Activated naive CD8-positive, alpha-beta T cell treated with anti-CD3 and anti-CD28 coated beads, Interleukin-2, amount 50 U/mL, for 24 hours (primary cell): ENCODE measurements at places on chromosomes 3 and 15.

GRCh38 chr3:172467170-172467824, 19.0 kb upstream of the GHSR start:
- no peak for DNase-seq

- no peak for DNase-seq
Measured at GRCh38 chr3:44576613-44577012, 8.2 kb upstream of the ZNF660 start.

GRCh38 chr3:118987477-118987876, 47.2 kb downstream of the IGSF11 start:
- DNase-seq, result no peak

DNA sequence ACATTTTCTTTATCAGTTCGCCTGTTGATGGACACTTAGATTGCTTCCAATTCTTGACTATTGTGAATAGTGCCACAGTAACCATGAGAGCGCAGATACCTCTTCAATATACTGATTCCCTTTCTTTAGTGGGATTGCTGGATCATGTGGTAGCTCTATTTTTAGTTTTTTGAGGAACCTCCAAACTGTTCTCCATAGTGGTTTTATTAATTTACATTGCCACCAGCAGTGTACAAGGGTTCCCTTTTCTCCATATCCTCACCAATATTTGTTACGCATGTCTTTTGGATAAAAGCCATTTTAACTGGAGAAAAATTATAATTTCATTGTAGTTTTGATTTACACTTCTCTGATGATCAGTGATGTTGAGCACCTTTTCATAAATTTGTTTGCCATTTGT, 59.3 kb downstream of the RASA2 start:
- DNase-seq, result no peak

GRCh38 chr15:66938114-66938830, 127.1 kb upstream of the SMAD3 start:
- DNase-seq, result no peak

DNA sequence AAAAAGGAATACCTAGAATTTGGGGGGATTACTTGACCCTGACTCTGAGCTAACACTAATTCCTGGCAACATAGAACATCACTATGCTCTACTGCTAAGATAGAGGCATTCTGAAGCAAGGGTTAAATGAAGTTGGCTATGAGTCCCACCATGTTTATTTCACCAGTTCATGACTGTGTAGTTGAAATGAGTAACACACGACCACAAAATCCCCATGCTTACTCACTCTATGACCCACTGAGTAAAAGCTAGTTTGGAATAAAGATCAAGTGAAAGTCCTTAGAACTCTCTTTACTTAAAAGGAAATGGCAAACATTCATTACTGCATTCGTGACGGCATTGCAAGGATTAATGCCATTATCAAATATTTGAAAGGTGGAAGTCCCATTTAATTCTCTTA, 47.4 kb downstream of the MRPL46 start:
- no peak for DNase-seq

DNA sequence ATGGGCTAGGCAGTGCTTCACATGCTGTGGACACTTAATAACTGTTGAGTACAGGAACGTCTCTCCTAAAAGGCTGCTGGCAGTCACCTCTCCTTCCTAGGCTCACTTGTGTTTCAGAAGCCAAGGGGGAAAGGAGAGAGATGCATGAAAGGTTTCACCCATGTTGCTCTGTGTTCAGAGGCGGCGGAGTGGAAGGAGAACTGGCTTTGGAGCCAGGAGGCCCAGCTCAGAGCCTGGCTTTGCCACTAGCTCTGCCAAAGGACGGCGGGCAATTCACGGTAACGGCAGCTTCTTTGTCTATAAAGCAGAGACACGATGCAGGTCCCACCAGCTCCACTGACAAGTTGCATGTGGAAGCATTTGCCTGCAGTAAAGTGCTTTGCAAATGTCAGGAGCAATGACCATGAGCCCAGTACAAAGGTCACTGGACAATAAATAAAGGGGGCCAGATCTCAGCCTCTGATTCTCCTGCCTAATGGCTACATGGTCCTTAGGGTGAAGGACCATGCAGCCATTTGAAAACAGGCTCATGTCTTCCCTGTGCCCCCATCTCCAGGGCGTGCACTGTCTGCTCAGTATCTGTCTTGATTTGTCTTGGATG, 171.7 kb upstream of the TLE3 start:
- no peak for DNase-seq

GRCh38 chr3:165233501-165234195, 37.5 kb upstream of the SLITRK3 start:
- DNase-seq, result no peak

GRCh38 chr3:14266361-14266760, 87.7 kb downstream of the LSM3 start:
- no peak for DNase-seq

GRCh38 chr3:190077395-190078045, 43.2 kb downstream of the P3H2 start:
- DNase-seq, result no peak

DNA sequence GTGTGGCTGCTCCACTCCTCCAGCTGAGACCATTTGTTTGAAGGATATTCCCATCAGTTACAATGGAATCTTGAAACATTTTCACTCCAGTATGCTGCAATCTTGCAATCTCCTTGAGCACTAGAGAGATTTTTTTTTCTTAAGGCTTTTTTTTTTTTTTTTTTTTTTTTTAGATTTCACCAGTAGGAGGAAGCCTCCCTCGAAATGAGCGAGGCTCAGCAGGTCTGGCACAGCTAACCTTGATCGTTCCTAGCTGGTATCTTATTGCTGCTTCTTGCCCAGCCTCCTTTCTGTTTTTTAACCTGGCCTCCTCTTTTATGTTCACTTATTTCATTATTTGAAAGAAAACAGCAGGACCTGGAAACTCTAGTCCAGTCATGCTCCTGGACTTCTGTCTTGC, 48.1 kb downstream of the RAP2B start:
- no peak for DNase-seq

GRCh38 chr15:57554812-57555179, 36.9 kb upstream of the MYZAP start:
- no peak for DNase-seq

GRCh38 chr15:40918799-40919392, 10.2 kb upstream of the DLL4 start:
- DNase-seq, result no peak

GRCh38 chr3:15427182-15427880, at the start of the genes EAF1 and METTL6:
Gene EAF1, plus strand, starts transcription at chr3:15427598. Its CDS starts 182 bp downstream, at chr3:15427780.
Gene METTL6, minus strand, starts transcription at chr3:15427544. Its CDS starts 1,033 bp downstream, at chr3:15426511.
- DNase-seq, result peak; percentile 89

- no peak for DNase-seq
Measured at GRCh38 chr3:162605651-162606204, 1109.1 kb downstream of the OTOL1 start.

- no peak for DNase-seq
Measured at GRCh38 chr15:99155961-99156443, 51.1 kb downstream of the SYNM start.

DNA sequence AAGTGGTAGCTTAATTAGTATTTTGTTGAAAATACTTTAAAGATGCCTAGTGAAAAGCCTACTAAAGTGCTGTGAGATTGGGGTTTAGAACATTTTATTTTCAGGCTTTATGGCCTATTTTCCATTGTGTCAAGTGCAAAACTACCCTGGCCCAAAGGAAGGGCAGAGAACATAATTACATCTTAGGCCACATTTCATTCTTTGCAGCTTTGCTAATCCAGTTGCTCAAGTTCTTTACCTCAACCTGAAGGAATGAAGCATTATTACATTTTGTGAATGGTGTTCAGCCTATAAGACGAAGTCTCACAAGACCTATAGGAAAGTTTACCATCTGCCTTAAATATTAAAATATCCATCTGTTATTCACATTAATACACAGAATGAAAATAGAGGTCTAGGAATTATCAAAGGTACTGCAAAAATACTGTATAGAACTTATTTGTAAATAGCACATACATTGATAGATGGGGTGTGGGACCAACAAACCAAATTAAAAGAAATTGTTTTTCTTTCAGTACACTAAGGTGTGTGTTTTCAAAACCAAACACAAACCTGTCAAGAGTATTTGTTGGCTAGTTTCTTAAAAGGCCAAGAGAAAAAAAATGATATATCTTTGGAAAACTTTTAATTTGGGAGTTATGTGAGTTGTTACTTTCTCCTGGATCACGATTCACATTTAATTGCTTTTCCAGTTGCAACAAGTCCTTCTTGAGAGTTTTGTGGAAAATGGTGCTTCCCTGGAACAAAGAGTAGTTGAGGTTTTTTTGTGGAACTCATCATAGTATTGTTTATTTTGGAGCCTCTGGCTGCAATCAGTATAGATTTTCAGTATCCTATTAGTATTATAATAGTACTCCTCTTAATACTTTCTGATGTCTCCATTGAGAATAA, 12.0 kb upstream of the SETD5 start:
- DNase-seq, result no peak
